ENCODE measurements at places on chromosomes 7 and 10.

- no peak for DNase-seq
Observed at GRCh38 chr7:107122486-107122911, 46.3 kb upstream of the HBP1 start.

DNA sequence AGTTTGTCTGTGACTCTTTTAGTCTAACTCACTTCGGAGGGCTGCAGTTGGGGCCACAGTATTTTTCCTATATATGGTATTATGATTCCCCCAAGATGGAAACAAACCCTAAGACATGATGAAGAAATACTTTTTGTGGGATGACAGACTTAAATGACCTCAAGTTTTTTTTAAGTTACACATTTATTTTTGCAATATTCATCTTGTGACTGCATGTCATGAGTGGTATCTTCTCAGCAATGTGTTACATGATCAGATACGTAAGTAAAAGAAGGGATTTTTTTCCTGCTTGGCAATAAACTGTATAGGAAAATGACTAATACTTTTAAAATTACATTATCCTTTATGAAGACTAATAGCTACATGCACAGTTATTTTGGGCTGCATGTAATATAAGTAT lies 57.8 kb downstream of the OR13A1 start:
- DNase-seq: no peak

DNA sequence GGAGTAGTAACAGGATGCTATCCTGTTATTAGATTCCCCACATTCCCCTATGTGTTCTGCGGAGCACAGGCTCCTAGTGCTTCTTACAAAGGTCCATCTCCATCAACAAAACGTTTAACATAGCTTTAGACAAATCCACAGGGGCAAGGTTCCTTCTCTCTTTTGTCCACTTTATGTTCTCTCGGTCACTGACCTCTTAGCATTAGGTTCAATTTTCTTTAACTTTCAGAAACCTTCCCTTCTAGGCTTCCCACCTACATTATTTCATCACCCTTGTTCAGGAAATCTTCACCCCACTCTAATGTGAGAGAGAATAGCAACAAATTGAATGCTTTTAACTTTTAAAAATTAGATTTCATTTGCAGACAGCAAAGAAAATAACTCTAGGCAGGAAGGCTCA lies 84.9 kb downstream of the DOCK4 start:
- no peak for DNase-seq

GRCh38 chr10:84706875-84707274 lies 378.5 kb downstream of the CCSER2 start:
- no peak for DNase-seq

DNA sequence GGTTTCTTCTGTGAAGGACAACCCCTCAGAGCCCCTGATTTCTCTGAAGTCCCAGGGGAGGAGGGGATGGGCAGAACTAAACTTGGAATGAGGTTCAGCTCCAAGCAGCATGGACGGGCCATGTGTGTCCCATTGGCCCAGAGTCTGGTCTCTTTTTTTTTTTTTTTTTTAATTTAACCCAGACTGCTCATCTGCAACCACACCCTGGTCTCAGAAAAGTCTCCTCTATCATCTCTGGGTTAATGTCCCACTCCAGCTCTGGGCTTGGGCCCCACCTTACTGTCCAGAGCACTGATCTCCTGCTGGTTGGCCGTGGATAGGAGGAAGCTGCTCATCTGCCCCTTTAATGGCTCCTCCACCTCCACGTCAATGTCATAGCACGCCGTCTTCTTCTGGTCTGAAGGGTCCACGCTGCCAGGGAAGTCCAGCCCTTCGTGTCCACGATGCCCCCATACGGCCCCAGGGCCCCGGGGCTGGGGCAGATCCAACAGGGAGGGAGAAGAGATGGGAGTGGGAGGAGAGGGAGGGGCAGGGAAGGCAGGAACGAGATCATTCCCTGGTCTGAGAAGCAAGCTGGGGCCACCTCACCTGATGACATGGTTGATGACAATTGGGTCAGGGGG lies 7.7 kb downstream of the CHPF2 start:
- no peak for DNase-seq

DNA sequence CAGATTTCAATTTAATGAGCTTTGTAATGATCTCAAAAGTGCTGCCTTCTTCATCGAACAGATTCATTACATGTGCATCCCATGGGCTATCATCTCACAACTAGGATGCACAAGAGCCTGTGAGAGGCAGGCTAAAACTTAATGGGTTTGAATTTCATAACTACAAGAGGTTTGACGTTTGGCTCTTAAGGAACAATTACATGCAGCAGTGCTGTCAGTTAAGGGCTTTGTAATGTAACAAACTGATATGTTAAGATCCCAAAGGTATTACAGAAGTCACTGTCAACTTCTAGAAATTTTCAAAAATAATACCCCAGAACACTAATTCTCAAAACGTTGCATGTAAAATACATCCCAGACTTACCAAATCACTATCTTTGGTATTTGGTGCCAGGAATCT lies 33.2 kb downstream of the KIF20B start:
- no peak for DNase-seq

DNA sequence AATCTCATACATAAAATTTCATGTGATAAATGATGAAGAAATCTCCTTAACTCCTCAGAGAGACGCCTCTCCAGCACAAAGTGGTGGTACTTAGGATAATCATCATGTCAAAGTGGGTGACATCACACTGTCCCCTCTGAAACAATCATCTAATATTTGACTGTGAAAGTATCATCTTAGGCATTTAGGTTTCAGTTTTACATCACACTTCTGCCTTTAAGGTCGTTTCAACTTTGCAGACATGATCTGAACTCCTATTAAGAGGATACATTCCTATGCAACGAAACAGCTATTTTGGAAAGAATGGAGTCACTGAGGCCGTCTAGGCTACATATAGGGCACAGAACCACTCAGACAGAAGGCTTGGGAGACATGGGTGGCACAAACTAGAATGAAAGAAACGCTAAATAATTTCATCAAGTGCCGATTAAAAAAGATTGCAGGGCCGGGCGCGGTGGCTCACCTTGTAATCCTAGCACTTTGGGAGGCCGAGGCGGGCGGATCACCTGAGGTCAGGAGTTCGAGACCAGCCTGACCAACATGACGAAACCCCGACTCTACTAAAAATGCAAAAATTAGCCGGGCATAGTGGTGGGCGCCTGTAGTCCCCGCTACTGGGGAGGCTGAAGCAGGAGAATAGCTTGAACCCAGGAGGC lies 2.0 kb downstream of the VOPP1 start:
- DNase-seq: peak; percentile 41

GRCh38 chr10:97307866-97308780 lies 10.9 kb upstream of the FRAT1 start:
- no peak for DNase-seq

- no peak for DNase-seq
Observed at GRCh38 chr10:10870523-10871241, 147.0 kb upstream of the CELF2 start.

DNA sequence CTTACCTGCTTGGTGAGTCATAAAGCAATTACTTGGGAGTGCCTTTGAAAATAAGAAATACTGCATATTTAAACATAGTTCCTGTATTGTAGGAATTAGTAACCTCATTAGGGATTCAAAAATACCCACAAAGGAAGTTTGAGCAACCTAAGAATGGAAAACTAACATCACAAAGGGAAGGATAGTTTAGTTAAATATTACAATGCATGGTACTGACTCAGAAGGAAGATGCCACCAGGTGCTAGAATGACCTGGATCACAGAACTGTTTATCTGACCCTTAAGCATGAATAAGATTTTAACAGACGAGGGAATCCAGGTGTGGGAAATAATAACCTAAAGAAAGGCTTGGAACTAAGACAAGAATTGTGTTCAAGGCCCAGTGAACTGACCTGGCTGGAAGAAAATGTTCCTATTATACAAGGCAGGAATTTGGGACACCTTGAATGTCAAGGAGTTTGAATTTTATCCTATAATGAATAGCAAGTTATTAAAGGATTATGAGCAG lies 106.4 kb downstream of the GSAP start:
- no peak for DNase-seq

DNA sequence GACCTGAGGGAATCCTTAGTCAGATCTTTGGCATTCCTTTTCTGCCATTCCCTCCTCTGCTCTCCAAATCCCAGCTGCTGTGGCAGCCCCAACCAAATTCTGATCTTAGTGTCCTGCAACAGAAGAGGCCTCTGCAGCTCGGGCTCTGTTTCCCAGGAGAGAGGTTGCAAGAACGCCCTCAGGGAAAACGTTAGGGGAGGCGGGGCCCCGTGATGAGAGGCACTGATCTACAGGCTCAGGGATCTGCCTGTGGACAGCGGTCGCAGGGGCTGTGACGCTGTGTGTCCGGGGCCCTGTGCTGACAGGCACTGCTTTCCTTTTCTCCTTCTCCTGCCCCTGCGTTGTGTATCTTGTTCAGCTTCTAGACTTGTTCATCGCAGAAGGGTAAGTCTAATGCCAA lies 57.3 kb upstream of the DPYSL4 start:
- DNase-seq: no peak

GRCh38 chr7:158818325-158819213 lies 10.7 kb downstream of the ESYT2 start:
- peak; percentile 90 for DNase-seq

GRCh38 chr7:155808549-155809331 lies 3.5 kb downstream of the SHH start:
- no peak for DNase-seq

- no peak for DNase-seq
Observed at GRCh38 chr10:118753331-118754228, 1.2 kb downstream of the CACUL1 start.

GRCh38 chr10:58467931-58468635 lies 44.6 kb upstream of the BICC1 start:
- DNase-seq: no peak

GRCh38 chr7:108252177-108252576 lies 122.0 kb upstream of the LAMB4 start:
- no peak for DNase-seq

GRCh38 chr10:126058507-126058906 lies 162.1 kb downstream of the FANK1 start:
- DNase-seq: no peak

DNA sequence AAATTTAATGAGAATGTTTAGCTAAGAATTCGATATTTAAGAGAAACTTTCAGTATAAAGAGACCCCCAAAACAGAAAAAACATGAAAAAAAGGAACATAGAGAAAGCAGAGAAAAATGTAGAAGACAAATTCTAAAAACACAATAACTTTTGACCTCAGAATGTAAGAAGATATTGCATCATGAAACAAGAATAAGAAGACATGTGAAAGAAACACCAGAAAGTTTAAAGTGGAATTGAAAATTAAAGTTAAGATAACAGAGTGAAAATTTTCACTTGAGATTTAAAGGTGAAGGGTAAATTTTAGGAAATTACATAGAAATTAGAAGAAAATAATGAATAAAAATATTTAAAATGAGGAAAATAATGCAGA lies 78.2 kb upstream of the FAM3C start:
- no peak for DNase-seq

GRCh38 chr7:30926313-30926712 lies 14.7 kb downstream of the AQP1 start:
- DNase-seq: no peak

DNA sequence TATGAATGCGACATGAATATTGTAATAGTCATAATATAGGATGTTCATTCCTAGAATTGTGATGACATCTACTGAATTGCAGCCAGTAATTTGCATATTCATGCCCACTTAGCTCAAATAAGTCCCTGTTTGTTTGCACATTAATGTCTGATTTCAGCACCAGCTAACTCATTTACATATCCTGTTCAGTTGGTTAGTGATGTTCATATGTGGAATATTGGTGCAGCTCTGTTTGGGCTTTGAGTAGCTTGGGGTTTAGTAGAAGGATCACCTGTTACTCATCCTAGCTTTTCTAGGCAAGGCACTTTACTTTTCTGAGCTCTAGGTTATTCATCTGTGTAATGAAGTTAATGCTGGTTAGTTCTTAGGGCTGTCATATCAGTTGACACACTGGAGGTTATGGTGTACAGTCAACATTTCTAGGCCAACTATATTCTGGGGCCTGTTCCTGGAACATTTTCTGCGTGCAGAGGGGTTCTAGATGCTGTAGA lies 238.4 kb downstream of the EXOC4 start:
- no peak for DNase-seq

- no peak for DNase-seq
Observed at GRCh38 chr10:131849591-131850382, 51.0 kb upstream of the PPP2R2D start.

DNA sequence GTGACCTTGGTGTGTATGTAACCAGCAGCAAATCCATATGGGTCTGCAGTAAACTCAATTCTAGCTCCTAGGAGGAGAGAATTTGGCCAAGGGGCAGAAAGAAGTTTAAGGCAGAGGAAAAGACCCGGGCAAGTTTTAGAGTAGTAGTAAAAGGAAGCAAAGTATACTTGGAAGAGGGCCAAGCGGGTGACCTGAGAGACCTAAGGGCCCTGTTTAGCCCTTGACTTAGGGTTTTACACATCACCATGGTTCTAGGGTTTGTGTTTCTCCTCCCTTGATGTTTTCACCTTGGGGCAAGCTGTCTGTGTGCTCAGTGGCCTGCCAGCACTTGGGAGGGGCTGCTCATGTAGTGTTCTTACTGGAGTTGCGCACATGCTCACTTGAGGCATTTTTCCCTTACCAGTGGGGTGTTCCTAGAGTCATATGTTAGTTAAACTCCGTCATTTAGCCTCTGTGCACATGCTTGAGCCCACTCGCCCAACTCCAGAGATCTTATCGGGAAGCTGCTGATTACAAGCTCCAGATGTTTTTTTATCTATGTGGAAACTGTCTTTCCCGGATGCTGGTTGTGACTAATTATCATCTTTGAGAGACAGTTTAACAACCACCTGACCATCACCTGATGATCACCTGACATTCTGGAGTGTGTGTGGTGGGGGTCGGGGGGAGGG lies 137.6 kb upstream of the PRSS1 start:
- no peak for DNase-seq
